ENCODE measurements at places on chromosomes 7 and 10.

GRCh38 chr7:111212857-111213523 lies 122.1 kb downstream of the LRRN3 start:
- DNase-seq, result no peak

DNA sequence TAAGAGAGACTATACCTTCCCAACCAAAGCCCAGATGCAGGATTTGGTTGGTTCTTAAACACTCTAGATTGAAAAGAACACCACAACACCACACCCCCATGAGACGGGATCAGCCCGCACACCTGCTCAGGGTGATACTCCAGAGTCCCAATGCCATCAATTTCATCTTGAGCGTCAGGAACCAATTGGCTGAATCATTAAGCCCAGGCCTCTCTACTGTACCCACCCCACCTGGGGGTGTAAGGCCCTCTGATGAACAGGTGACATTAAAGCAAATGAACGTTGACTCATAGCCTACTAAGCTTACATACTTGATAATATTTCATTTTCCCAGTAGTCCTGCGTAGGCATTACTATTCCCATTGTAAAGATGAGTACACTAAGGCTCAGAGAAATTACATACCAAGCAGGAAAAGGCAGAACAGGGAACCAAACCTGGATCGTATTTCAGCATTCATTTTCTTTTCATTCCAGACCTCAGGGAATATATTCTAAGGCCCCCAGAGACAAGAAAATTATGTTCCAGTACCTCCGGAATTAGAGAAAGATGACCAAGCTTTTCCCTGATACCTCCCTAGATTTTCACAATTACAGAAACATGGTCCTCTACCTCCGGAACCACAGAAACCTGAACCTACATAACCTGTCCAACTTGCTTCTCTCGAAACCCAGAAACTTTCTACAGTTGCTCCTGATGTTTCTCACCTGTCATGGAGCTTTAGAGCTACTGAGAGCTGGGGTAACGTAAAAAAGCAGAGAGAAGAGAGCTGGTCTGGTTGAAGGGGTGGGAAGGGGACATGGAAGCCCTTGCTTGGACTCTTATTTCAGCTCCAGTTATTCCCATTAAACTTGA lies 43.1 kb upstream of the KDM7A start:
- DNase-seq, result no peak

DNA sequence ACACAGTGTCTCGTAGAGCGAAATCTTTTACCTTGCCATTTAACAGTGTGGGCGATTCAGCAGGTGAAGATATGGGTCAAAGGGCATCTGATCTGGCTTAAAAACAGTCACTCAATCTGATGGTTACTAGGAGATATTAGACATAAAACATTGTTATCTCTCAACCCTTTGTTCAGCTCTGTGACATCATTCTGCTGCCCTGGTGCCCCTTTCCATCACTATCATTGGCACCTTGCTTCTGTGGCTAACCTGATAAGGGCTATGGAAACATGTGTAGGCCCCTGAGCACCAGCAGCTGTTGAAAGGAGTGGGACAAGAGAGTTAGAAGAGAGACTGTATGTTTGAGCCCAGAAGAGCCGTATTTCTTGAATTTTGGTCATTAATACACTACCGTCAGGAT lies 650.3 kb downstream of the PHTF2 start:
- DNase-seq, result no peak

DNA sequence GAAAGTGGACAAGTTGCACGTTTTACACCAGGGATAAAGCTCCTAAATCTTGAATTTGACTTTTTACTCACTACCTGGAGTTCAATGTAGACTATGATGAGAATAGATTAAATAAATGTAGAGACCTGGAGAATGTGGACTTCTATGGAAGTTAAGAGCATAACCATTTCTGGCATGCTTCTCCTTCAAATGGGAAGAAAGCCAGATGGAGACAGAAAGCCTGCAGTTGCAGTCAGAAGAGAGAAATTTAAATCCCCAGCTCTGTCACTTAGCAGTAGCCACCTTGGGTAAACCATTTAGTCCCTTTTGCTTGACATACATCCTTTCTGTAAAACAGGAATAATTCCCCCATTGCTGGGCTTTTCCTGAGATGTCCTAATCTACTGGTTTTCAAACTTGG lies 355.3 kb upstream of the AUTS2 start:
- no peak for DNase-seq

- DNase-seq, result no peak
Measured at GRCh38 chr7:16939161-16939560, 57.4 kb upstream of the AGR3 start.

GRCh38 chr7:50156163-50156562 lies 63.1 kb upstream of the ZPBP start:
- peak; percentile 38 for DNase-seq

GRCh38 chr10:75924309-75924902 lies 493.0 kb downstream of the LRMDA start:
- no peak for DNase-seq

GRCh38 chr10:110841767-110842267 lies 29.9 kb upstream of the PDCD4 start:
- peak; percentile 26 for DNase-seq

GRCh38 chr7:134370135-134370534 lies 53.4 kb upstream of the SLC35B4 start:
- DNase-seq, result no peak

DNA sequence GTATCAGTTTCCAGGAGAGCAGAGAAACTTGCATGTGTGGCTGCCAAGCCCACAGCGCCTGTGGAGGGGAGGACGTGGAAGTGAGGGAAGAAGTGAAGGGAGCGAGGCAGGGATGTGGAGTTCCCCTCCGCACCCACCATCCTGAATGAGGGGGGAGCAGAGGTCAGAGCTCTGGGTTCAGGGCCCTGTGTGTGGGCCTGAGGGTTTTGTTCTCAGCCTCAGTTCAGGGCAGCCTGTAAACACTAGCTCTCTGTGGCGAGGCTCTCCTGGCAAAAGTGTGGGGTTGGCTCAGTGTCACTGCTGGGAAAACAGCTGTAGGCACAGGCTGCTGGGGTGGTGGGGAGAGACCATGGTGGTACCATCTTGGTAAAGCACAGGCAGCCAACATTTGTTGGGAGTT lies 108.4 kb downstream of the C10orf105 start:
- DNase-seq, result no peak

DNA sequence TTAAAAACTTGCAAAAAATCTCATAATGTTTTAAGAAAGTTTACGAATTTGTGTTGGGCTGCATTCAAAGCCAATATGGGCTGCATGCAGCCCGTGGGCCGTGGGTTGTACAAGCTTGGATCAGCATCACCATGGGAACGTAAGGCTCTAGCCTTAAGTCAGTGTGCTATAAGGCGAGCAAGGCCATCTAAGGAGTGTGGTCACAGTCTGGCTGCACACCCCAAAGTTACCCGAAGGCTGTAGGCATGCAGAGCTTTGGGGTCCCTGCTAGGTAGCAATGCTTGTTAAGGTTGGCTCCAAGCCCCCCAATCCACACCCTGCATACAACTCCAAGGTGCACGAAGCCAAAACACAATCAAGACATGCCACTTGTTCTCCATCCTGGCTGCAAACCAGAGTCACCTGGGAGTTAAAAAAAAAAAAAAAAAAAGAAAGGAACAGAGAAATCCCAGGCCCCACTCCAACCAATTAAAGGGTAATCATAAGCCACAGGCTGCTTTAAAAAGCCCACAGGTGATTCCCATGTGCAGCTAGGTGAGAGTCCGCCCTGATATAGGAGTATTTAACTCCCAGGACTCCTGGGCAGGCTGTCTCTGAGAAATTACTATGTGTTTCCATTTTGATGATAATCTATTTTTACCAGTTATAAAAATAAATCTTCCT lies 8.5 kb upstream of the PNLIPRP2 start:
- no peak for DNase-seq

DNA sequence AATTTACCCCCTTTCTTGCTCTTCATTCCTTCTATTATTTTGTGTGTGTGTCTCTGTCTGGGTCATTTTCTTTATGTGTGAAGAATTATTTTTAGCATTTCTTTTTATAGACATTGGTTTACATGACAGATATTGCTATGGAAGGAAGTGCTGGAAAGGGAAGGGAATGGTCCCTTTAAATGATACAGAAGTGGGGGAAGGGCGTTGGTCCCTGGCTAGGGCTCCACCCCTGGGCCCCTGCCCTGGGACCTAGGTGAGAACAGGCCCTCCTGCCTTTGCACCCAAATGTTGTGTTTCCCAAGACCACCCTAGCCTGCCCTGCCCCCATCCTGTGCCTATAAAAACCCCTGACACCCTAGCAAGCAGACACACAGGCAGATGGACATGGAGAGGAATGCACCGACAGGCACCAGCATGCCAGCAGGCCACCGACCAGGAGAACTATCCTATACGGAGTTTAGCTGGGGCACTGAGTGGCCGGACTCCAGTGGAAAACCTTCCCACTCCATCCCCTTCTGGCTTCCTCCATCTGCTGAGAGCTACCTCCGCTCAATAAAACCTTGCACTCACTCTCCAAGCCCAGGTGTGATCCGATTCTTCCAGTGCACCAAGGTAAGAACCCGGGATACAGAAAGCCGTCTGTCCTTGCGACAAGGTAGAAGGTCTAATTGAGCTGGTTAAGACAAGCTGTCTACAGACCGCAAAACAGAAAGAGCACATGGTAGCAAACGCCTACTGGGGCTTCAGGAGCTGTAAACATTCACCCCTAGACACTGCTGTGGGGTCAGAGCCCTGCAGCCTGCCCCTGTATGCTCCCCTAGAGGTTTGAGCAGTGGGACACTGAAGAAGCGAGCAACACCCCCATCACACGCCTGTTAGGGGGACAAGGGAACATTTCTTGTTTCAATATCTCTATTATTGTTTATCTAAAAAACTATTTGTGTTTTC lies 515.7 kb downstream of the SORCS1 start:
- DNase-seq, result no peak

- no peak for DNase-seq
Measured at GRCh38 chr7:32583791-32584190, 88.5 kb downstream of the AVL9 start.

DNA sequence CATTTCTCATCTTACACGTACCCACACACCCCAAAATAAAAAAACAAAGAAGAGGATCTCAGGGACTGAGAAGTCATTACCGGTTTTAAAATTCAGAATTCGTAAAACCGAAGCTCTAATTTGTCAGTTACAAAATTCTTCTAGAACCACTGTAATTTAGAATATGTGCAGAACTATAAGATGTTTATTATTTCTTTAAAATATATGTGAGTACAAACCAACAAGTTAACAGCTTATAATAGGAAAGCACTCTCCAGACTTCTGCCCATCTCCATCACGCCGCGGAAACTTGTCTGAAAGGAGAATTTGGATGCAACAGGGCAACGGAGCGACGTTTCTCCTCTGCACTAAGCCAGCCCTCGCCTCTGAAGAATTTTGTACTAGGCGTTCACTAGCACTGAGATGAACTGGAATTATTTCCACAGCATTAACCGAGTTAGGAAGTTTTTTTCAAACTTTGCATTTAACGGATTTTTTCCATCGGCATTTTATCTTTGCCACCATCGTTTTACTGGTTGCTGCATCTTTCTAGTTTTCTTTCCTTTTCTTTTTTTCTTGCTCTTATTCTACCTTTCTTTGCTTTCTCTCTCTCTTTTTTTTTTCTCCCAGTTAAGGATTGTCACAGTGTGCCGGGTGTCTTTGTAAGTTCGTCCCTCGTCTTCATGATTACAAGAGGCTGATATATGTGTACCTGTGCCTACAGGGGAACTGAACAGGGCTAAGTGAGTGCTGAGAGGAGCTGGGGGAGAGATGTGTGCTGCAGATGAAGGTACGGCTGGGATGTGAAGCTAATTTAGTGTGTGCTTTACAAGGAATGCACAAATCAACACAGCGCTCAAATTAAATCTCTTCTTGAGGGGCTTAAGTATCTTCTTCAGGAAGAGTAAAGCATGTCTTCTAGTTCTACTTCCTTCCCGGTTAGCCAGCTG lies 295.9 kb upstream of the NFE2L3 start:
- no peak for DNase-seq

DNA sequence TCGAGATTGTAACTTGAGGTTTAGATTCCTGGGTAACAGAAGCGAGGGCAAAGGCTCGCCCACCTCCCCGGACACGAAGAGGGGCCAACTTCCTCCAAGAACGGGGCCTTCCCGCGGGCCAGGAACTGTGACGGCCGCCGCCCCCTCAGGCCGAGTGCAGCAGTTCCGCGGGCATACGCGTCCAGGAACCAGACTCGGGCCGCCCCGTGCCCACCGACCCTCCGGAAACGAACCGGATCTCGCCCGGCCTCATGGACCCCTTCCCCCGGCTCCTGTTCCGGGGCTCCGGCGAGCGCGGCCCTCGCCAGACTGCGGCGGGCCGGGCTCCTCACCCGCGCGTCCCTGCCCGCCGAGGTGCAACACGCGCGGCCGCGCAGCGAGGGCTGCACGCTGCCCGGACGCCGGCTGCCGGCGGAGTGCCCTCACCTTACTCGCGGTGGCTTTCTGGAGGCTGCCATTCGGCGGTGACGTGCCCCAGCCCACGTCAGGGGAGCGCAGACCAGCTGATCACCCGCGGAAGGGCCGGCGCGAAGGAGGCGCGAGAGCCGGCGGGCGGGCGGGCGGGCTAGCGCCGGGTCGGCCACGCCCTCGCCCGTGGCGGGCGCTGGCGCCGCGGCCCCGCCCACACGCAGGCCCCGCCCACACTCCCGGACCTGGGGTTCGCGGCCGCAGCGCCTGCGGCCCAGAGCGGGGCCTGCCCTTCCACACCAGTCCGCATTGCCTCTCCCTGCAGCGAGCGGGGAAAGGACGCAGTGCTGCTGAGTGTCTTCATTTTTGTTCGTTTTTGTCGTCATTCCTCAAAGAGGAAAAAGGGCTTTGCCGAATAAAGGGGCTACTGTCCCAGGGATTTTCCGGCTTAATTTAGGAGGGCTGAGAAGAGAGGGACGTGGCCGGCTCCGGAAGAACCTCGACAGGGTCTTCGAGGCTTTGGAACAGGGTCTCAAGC lies at the start of gene XPNPEP1:
TSS of gene XPNPEP1 (minus strand) at position 536 of the 946 bp plus-strand sequence. CDS start at position 458, 78 bp downstream.
- peak; percentile 82 for DNase-seq

GRCh38 chr10:72043016-72043834 lies 45.1 kb downstream of the SPOCK2 start:
- no peak for DNase-seq

DNA sequence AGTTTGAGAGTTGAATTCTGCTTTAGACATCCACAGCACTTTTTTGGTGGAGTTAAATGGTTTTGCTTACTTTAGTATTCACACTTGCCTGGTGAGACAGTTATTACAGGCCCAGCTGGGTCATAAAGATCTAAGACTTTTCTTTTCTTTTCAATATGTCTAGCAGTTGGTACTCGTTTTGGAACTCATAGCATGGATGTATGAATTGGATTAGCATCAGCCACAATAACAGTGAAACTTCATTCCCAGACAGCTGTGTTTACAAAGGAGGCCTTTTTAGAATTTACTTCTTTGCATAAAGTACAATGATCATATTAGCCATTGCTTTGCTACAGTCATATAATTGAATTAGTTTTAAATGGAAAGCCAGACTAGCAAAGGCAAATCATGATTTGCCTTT lies 168.4 kb upstream of the DKK1 start:
- DNase-seq, result no peak
